Endothelial cell of umbilical vein (primary cell): ENCODE measurements at places on chromosomes 7 and 10.
A peak's percentile ranks its signal among the peaks of the same experiment; 100 is the strongest.

DNA sequence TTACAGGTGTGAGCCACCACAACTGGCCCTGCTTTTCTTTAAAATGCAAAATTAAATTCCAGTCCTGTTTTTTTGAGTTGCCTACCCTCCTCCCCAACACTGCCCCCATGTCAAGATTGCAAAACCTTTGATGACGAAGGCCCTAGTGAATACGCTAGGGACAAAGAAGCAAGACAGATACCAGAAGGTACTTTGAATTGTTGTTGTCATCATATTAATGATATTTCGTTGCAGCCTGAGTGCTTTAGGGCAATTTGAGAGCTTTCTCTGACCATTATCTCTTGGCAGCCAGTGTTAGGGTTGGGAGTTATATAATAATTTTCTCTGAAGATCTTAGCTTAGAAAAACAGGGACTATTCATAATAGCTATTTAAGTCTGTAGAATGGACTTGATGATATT, 7.1 kb downstream of the CCSER2 start:
- DNase-seq: no peak

- DNase-seq: no peak
Observed at GRCh38 chr10:102660888-102661657, 16.8 kb downstream of the TRIM8 start.

DNA sequence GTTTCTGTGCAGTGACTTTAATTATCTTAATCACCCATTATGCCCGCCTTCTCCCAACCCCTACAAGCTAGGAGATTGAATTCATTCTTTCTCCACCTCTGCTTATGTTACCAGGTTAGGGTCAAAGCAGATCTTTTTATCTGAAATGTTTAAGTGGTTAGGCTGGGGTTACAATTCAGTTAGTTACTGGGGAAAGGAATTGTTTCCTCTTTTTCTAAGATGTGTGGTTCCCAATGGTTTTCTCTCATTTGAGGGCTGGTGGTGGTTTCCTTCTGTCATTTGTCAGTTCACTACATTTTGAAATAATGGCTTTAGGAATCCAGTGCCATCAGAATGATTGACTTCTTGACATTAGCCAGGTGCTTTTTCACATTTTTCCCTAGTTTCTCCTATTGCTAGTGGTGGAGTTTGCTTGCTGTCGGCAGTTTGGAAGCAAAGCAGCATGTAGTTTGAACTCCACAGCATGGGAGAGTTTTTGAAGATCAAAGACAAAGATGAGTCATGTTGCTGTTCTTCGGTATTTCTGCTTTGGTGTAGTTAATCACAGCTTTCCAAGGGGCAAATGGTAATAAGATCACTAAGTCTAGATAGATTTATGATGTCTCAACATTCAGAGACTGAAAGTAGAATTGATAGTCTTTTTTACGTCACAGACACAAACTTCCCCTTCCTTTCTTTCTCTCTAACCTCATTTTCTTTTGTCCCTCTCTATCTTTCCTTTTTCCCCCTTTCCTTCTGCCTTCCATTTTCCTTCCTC, 168.2 kb downstream of the SND1 start:
- DNase-seq: no peak

- DNase-seq: no peak
Observed at GRCh38 chr7:157893535-157894044, 556.8 kb downstream of the DNAJB6 start.

- DNase-seq: no peak
Observed at GRCh38 chr7:38568497-38568896, 62.7 kb downstream of the AMPH start.

DNA sequence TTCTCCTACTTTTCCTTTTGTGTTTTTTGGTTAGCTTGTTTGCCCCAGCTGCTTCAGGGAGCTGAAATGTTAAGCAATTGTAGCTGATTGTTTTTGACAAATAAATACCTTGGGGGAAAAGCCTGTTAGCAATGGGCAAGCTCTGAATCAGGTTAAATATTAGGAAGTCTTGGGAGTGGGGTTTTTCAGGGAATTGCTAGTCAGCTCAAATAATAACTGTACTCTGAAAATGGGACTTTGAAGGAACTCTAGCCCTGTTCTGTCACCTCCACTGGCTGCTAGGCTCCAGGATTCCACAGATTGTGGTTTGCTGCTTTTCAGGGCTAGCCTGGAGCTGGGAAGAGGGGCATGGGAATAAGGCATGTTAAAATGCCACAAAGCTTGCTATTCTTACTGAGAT, 39.5 kb downstream of the ADK start:
- no peak for DNase-seq

DNA sequence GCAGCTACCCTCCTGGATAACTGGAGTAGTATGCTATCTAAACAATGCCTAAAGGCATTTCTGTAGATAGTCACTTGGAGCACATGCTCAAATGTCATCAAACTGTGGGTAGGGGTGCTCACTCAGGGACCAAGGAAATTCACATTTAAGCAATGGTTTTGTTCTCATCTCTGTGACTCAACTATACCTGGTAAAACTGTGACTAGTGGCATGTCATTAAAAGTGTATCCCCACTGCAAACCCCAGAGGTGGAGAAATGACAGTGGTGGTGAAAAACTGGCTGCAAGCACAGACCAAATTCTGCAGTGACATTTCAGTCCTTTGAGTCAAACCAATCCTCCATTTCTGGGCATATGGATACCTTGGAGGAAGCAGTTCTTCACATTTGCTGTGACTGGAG, 134.2 kb upstream of the EFCAB10 start:
- no peak for DNase-seq

DNA sequence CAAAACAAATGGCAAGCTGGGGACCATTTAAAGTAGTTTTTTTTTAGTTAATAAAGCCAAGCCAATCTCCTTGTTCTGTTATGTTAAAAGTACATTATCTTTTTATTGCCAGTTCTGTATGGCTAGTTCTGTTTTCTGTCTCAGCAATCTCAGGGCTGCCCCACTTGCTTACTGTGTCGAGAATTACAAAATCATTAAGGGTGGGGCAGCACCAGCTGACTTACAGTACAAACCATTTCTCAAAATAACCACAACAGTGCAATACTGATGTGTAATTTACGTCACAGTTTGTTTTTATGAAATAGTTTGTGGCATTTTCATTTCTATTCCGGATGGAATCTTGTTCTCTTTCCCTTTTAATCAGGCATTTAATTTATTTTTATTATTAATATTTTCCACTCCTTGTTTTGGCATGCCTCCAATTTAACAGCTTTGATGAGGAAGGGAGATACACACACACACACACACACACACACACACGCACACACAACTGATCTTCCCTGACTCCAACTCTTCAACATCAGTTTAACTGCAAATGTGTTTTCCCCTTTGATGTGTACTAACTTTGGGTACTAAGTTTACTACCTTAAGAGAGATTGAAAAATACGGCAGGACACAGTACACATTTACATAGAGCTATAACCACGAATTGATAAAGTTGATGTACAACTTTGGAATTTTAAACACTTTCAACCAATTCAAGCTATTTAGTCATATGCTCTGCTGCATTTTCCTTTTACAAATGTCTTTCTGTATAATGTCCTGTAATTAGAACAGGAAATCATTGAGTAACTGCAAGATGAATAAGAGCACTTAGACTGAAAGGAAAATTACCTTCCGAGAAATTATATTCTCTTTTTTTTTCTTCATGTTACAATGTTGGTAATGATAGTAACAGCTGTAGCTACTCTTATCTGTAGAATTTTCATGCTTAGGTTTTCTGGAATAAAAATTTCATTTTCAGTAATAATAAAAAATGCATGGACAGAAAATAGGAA, 91.5 kb downstream of the ARID5B start:
- DNase-seq: peak; percentile 78
